Activated naive CD4-positive, alpha-beta T cell treated with anti-CD3 and anti-CD28 coated beads, Interleukin-2, amount 50 U/mL, for 16 hours (primary cell): ENCODE measurements at places on chromosomes 7 and 10.

DNA sequence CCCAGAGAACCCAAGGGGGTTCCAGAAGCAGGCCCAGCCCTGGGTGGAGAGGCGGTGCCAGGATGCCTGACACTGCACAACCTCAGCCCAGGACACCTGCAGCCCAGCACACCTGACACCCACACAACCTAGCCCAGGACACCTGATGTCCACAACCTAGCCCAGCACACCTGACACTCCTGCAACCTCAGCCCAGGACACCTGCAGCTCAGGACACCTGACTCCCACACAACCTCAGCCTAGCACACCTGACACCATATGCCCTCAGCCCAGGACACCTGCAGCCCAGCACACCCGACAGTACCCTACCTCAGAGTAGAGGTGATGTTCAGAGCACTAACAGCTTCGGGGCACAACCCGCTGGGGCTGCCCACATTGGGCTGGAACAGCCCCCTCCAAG is 87.3 kb downstream of the PAXIP1 start:
- no peak for DNase-seq

- DNase-seq: no peak
Measured at GRCh38 chr10:49562893-49563292, 24.0 kb upstream of the ERCC6 start.

GRCh38 chr7:112036071-112036470 is 170.1 kb downstream of the DOCK4 start:
- no peak for DNase-seq

DNA sequence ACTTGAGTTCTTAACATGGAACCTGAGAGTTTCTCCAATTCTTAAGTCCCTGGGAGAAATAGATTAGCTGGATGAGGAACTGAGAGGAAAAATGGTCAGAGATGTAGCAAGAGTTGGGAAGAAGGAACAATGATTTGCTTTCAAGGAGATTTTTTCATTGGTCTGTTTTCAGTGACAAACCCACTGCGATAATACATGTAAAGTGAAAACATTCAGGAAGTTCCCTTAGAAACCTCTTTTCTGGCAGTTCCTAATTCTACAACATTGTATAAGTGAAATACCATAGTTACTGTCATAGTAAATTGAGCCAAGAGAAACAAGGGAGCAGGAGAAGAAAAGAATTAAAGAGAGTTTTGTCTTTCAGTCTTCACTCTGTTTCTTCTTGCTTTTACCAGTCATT is 12.1 kb upstream of the MAGI2 start:
- no peak for DNase-seq

- DNase-seq: no peak
Measured at GRCh38 chr10:120729547-120729946, 121.6 kb upstream of the WDR11 start.

DNA sequence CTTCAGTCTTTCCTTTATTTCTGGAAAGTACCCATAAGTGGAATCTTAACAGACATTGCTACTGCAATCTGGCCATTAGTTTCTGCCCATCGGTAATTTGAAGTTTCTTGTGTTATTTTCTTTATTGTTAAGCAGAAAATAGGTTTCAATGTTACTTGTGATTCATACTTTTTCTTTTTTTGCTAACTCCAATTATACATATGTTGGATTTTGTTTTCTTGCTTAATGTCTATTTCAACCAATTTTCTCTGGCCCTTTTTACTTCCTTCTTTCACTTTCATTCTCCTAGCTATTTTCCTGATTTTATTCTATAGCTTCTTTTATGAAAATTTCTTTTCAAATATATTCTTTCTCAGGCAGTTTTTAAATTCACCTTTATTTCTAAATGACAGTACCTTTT is 457.4 kb downstream of the TCERG1L start:
- DNase-seq: no peak

DNA sequence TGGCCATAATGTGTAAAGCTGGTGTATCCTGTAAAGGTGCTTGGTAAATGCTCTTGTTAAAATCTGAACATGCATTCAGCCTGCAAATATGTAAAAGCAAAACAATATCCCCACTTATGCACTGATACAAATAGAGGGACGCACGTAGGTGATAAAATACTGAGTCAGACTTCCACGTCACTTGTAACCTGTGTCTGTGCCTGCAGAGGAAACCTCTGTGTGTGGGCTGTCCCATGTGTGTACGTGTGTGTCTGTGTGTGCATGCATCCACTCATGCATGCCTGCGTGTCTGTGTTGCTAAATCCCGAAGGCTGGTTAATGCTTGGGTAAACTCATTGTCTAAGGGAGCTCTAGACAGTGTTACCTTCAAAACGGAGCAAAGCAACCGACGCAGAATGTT is 68.9 kb downstream of the KLF6 start:
- no peak for DNase-seq

- no peak for DNase-seq
Measured at GRCh38 chr10:82961864-82962263, 1086.9 kb downstream of the NRG3 start.

GRCh38 chr10:77564731-77565589 is 72.6 kb downstream of the KCNMA1 start:
- no peak for DNase-seq

GRCh38 chr10:132804785-132805426 is 19.0 kb upstream of the NKX6-2 start:
- no peak for DNase-seq

- no peak for DNase-seq
Measured at GRCh38 chr7:130560972-130561371, 69.1 kb downstream of the MEST start.

DNA sequence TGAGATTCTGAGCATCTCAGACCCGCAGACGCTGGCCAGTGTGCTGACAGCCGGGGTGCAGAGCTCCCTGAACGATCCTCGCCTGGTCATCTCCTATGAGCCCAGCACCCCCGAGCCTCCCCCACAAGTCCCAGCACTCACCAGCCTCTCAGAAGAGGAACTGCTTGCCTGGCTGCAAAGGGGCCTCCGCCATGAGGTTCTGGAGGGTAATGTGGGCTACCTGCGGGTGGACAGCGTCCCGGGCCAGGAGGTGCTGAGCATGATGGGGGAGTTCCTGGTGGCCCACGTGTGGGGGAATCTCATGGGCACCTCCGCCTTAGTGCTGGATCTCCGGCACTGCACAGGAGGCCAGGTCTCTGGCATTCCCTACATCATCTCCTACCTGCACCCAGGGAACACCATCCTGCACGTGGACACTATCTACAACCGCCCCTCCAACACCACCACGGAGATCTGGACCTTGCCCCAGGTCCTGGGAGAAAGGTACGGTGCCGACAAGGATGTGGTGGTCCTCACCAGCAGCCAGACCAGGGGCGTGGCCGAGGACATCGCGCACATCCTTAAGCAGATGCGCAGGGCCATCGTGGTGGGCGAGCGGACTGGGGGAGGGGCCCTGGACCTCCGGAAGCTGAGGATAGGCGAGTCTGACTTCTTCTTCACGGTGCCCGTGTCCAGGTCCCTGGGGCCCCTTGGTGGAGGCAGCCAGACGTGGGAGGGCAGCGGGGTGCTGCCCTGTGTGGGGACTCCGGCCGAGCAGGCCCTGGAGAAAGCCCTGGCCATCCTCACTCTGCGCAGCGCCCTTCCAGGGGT is 703 bp downstream of the RBP3 start:
- DNase-seq: no peak

- DNase-seq: no peak
Measured at GRCh38 chr7:20219446-20220292, 2.5 kb upstream of the MACC1 start.

DNA sequence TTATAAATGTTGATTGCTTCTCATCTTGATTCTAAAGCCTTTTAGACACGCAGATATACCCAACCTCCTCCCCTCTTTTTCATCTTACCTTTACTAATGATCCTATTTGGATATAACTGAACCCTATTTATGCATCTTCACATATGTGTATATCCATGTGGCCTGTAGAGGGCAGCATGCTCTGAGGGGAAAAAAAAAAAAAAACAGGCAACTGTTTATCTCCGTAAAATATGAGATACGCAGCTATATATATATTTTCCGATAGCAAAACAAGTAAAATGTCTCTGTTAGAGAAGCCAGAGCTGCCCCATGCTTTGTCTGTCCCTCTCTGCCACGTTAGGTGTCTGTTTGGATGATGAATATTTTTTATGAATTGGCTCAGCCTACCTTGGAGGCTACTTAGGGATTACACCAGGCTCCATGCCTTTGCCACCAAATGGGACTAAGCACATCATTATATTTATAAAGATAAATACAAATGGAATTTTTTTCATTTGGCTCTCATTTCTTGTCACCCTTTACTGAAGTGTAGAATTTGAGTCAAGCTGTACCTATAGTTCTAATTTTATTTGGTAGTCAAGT is 174.8 kb upstream of the FZD1 start:
- no peak for DNase-seq

DNA sequence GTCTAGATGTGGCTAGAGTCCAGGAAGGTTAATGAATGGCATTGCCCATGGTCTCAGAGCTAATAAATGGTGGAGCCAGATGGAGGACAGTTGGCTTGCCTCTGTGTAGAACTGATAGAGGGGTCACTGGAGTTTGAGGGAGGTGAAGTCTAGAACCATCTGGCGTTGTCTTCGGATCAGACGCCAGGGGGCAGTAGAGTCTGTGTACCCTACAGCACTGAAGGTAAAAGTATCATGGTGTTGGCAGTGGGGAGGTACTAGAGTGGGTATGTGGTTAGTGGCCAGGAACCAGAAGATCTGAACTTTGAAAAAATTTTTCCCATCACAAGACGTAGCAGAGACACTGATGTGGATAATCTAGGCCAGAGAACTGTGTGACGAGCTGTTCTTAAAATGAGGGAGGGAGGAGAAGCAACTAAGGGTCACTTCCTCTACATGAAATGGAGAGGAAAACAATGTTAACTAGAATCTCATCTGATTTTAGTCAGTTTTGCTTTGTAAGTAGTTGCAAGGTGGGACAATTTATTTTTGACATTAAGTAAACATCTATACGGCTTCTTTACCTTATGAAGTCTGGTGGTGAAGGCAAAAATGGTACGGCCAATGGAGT is 227.9 kb upstream of the PRSS58 start:
- no peak for DNase-seq

DNA sequence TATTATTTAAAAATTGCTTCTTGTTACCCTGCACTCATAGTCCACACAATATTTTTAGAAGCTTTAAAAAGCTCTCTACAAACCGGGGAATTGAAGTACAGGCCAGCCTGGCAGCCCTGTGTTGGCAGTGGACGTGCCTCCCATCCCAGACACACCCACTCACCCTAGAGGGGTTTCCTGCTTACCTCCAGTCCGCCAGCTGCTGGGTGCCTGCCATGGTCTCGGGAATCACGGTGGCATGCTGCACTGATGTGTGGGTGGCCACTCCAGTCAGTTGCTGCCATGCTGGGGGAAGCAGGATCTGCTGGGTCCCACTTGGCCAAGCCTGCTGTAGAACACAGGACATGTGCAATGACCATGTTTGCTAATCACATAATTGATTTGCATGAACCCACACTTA is 80.4 kb downstream of the CLEC2L start:
- no peak for DNase-seq

GRCh38 chr10:113550365-113550764 is 2.5 kb upstream of the HABP2 start:
- no peak for DNase-seq

GRCh38 chr7:95549818-95550529 is 46.3 kb downstream of the PDK4 start:
- no peak for DNase-seq

DNA sequence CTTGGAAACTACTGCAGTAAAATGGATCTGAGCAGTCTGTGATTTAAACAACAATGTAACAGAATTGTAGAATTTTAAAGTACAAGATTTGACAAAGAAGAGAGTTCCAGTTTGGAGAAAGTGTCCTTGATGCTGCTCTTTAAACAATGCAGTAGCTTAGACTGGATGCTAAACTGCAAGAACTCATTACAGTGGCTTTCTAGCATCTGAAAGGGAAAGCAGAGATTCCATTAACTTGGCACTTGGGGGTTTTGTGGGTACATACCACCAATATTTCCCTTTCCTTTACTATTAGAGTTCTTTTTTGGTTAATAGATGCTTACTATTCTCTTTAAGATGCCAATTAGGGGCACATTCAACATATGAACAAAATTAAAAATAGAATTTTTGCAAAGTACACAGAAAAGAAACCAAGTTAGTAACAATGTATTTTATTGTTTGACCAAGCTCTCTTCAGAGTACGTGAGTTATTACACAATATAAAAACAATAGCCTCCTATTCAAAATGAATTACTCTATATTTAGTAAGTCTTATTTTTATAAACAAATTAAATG is 11.9 kb downstream of the PSTK start:
- no peak for DNase-seq

- no peak for DNase-seq
Measured at GRCh38 chr7:42854571-42855118, 57.2 kb downstream of the C7orf25 start.

- DNase-seq: no peak
Measured at GRCh38 chr7:16586081-16586874, 59.3 kb downstream of the ANKMY2 start.
